DMS53 (cell line): ENCODE measurements at places on chromosomes 13 and 19.

DNA sequence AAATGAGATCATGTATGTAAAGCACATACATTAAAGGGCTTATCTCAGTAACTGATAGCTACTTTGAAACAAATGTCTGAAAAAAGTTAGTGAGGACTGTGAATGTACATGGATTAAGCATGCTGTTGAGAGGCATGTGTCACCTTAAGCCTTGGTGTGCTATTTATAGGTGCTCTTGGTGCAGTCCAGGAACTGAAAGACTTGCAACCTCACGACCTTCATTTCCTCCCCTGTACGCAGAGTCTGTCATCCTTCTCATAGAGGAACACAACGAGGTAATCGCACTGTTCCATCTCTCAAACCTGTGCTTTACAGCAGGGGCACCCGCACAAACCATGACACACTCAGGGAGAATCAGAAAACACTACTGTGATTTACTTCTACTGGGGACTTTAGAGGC lies 65.6 kb downstream of the UFM1 start:
- peak; percentile 51 for DNase-seq

DNA sequence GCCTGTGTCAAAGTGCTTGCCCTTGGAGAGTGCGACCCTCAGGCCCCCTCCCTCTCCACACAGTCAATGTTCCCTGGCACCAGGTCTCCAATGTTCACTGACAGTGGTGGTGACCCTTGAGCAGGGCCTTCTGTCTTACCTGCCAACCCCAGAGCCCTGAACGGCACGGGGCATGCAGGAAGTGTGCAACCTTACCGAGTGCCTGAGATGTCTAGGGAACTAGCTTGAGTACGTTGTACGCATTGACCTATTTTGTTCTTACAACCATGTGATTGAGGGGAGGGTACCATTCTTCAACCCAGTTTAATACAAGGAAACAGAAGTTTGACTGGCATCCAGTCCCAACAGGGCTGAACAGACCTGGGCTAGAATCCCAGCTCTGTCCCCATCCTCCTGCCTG lies 13.2 kb downstream of the MAG start:
- DNase-seq, result no peak

GRCh38 chr13:42000846-42001245 lies 39.9 kb upstream of the VWA8 start:
- DNase-seq, result no peak

DNA sequence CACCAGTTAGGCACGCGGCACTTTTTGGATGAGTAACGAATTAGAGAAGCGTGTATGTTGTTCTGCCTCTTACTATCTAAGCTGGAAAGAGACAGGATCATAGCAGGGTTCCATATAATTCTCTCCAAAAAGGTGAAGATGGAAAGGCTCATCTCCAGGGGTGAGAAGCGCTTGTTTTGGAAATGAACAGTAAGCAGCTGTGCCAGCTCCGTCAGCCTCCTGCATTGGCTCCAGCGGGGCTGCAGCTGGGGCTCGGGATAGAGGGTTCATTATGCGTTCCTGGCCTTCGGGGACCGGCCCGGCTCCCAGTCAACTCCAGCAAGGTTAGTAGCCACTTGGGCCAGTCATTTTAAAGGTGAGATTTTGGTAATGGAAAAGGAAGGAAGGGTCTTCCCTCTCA lies 155.5 kb downstream of the COL4A1 start:
- DNase-seq, result no peak

DNA sequence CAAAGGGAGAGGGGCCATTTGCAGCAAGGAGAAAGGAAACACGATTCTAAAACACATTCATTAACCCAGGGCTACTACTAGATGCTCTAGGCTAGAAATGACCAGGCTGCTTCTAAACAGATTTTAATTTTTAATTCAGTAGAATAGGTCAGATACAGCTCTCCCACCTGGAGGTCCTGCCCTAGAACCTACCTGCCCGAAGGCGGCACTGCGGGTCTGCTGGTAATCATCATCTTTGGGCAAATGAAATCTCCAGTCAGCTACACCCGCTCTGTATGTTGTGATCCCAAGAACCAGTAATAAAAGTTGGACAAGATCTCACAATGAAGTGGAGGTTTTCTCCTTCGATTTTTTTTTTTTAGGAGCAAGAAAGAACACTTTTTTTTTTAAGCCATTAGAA lies 345.3 kb downstream of the ENOX1 start:
- DNase-seq, result no peak

DNA sequence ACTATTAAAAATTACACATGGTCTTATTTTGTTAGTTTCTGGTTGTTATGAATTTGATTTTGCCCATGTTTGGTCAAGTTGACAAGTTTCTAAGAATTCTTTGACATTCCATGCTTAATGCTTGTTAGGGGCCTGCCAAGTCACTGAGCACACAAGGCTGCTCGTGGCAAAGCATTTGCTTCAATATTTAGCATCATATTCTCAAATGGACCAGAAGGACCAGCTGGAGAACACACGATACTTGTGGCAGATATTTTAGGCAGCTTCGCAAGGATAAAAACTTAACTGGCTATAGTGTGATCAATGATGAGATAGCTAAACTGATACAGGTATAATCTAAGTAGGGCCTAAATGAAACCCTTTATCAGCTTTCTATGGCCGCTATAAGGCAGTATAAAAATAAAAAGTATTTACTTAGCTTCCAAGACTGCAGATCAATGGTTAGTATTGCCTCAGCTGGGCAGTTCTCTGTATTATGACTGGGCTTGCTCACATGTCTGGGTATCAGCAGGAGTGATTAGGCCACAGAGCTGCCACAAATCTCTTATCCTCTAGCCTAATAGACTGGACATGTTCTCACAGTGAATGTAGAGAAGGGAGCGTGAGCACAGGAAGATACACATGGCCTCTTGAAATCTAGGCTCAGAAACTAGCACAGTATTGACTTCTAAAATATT lies 155.9 kb upstream of the SPRY2 start:
- DNase-seq, result no peak
